Activated T-helper 1 cell treated with Interleukin-2 at 50 U/mL for 16 hours (primary cell): ENCODE measurements at places on chromosomes 12 and 14.

DNA sequence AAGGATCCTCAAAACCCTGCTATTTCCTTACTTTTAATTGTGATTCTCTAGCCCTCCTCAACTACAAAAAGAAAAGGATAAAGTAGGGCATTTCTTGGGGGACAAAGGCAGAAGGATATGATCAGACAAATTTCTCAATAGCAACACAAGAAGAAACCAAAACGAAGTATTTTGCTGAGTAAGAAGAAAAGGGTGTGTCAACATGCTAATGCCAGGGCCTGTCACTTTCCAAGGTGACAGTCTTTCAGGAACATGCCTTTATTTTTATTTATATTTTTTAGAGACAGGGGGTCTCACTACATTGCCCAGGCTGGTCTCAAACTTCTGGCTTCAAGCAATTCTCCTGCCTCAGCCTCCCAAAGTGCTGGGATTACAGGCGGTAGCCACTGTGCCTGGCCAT lies 39.8 kb downstream of the CBX5 start:
- DNase-seq: no peak

DNA sequence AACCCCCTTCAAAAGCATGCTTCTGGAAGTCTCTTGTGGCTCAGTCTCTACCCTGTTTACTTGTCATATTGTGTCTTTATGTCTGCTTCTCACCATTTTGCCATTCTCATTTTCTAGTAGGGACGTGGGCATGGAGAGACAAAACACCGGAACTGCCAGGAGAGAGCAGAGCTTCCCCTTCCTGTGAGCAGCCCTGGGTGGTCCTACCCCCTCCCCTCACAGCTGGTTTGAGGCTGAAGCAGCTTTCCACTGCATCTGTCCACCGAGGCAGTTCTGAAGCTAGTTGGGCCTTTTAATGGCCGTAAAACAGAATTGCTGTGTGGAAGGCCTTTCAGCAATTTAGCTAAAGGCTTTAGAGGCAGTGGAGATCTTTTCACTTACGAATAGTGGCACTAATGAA lies 77.0 kb downstream of the PELI2 start:
- no peak for DNase-seq

- no peak for DNase-seq
Observed at GRCh38 chr12:68498736-68499135, 112.0 kb upstream of the RAP1B start.

GRCh38 chr14:22884738-22885523 lies 1.9 kb downstream of the REM2 start:
- no peak for DNase-seq

GRCh38 chr12:68037616-68038255 lies 48.5 kb downstream of the IFNG-AS1 start:
- DNase-seq: no peak

DNA sequence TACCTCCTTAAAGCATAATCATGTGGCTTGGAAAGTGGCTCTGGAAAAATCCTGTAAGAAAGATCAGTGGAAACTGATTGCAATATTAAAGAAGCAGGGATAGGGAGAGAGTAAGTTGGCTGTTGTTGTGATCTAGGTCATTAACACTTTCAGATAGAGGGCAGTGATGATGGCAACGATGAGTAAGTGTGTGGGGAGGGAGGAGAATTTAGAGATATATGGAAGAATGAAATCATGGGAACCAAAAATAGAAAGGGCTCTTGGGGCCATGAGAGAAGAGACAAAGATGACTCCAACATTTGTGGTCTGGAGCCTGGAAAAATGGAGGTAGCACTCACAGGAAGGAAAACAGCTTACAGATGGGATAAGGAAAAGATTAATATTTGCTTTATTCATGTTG lies 23.3 kb downstream of the SNRPF start:
- no peak for DNase-seq

GRCh38 chr12:57459750-57460467 lies at the start of gene GLI1:
GLI1 (plus strand) TSS chr12:57459785; CDS start chr12:57463692, 3,907 bp downstream.
- no peak for DNase-seq

- DNase-seq: no peak
Observed at GRCh38 chr14:47675466-47676314, at the start of gene MDGA2. MDGA2 (minus strand) TSS chr14:47675605.

- DNase-seq: no peak
Observed at GRCh38 chr12:68481181-68481941, 129.3 kb upstream of the RAP1B start.

GRCh38 chr12:123106640-123107359 lies 44.1 kb downstream of the PITPNM2 start:
- DNase-seq: peak; percentile 46
